ENCODE measurements at places on chromosomes 1 and 21.

DNA sequence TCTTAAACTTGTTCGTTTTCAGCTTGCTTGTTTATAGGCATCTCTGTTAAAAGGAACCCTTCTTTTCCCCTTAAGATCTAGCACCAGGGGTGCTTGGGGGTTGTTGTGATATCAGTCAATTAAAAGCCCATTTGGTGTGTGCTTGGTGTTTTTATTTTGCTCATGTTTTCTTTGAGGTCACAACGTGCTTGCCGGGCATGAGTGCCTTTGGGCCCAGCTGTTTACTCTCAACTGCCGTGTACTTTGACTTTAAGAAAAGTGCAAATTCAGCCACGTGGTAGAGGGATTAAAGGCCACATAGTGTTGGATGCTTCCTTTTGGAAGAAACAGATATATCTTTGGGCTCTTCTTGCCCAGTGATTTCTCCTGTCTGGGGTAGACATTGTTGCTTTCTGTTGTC is 10.5 kb downstream of the ARID1A start:
- no peak for DNase-seq

GRCh38 chr21:27114111-27114510 is 147.2 kb upstream of the ADAMTS5 start:
- no peak for DNase-seq

DNA sequence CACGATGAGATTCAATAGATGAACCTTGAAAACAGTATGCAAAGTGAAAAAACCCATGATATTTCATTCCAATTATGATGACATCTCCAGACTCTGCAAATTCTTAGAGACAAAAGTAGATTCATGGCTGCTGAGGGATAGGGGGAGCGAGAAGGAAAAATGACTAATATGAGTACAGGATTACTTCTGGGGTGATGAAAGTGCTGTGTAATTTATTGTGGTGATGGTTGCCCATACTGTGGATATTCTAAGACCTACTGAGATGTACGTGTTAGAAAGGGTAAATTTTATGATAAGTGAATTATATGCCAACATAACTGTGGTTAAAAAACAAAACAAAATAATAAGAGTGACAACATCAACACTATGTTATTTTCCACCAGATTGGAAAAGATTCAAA is 18.9 kb upstream of the RGS7 start:
- DNase-seq, result no peak

DNA sequence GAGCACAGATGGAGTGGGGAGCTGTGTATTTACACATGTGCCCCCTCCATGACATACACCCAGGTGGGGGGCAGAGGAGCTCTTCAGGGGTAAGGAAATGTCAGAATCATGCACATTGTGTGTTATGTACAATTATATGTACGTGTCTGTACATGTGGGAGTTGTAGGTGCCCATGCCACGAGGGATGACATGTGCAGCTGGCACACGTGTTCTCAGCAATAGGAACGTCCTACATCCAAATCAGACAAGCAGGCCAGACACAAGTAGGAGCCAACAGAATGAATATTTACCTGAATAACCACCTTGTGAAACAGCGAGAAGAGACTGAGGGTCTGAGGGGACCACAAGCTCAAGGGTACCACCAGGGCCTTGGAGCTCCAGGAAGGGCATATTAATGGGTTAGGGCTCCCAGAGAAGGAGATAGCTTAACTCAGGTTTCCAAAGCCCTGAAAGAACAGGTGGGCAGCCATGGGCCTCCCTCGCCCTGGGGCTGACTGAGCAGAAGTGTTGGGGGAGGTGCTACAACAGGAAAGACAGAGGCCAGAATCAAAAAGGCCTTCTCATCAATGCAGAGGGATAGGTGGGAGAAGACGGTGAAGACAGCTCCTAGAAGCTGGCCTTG is 3.2 kb downstream of the COL16A1 start:
- no peak for DNase-seq

DNA sequence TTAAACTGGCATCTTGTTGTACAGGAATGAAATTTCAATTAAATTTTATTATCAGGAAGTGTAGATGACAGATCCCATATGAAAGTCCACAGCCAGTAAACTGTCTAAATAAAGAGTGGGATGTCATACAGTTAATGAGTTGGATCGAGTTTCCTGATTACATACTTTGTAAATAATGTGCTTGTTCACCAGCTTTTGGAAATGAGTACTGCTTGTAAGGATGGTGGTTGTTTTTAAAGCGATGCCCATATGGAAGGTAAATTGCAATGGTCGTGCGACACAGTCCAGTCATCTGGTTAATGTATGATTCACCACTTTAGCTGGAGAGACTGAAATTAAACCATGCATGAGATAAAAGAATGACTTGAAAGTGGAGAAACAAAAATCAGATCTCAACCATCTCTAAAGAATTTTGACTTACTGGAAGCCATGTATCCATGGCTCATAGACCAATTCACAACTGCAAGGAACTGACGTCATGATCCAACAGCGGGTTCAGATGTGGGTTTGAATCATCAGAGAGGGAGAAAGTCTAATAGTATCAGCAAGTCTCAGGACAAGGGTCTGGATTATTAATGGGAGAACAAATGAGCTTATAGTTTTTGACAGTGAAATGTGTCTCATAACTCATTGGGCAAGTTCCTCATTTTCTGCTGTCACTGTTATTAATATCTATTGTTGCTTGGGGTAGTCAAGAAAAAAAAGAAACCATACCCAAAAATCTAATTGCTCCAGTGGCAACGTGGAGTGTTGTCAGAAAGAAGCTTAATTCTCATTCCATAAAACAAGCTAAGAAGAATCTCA is 49.0 kb downstream of the MAP10 start:
- peak; percentile 63 for DNase-seq

DNA sequence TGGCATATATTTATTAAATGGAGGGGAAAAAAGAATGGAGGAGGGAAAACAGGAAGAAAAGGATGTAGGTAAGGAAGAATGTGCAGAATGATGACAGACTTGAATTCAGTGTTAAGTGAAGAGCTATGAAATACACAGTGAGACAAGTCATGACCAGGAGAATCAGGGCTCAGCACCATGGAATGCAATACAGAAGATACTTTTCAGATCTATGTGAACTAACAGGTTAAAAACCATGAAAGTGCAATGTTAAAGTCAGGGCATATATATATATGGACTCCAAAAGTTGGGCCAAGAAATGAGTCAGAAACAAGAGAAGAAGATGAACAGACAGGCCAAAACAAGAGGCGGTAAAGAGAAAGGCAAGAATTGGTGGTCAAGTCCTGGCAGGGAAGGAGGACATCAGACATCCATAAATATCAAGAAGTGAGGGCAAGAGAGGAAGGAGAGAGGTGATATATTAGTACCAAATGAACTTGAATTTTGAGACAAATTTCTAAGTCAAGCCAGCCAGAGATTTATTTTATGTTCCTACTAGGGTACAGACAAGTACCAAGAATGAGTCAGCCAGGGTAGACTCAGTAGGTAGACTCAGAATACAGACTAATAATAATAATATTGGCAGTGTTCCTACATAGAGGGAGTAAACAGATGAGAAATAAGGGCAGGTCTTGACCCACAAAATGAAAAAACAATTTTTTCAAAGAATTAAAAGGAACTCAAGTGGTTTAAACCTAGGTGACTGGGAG is 39.5 kb upstream of the MCOLN3 start:
- no peak for DNase-seq

- no peak for DNase-seq
Measured at GRCh38 chr1:201216395-201217085, 25.9 kb downstream of the IGFN1 start.

DNA sequence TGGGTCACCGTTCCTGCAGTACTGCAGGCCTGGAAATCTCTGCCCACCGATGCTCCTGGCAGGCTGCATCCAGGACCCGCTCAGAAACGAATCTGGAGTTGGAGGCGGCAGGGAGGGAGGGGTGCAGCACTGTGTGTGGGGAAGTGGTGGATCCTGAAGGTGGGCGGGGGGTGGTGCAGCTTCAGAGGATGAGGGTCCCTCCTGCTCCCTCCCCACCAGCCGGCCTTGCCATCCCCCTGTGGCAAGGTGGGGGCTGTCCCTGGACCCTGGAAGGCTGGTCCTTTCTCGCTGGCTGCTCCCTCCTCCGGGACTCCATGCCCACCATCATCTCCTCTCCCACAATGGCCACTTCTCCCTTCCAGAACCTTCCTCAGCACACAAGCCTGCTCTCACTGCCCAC is 60.4 kb downstream of the B3GALT5 start:
- no peak for DNase-seq

GRCh38 chr1:59142311-59143132 is 154.4 kb upstream of the FGGY start:
- no peak for DNase-seq

DNA sequence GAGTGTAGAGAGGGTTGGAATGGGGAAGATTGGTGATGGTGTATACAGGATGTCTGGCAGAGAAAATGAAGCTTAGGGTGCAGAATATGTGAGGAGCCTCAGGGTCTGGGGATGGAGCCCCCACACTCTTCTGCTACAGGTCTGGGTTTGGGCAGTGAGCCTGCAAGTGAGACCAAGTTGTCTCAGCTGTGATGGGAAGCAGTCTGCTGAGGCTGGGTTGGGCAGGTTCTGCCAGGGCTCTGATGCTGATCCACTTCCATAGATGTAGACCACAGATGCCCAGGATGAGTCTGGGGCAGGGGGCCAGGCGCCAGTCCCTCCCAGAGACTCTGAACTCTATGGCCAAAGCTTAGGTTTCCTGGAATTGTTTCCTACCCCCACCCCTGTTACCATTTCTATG is 516.9 kb downstream of the PTPRU start:
- no peak for DNase-seq

GRCh38 chr1:176843352-176844297 is 320.9 kb downstream of the ASTN1 start:
- DNase-seq, result peak; percentile 53

DNA sequence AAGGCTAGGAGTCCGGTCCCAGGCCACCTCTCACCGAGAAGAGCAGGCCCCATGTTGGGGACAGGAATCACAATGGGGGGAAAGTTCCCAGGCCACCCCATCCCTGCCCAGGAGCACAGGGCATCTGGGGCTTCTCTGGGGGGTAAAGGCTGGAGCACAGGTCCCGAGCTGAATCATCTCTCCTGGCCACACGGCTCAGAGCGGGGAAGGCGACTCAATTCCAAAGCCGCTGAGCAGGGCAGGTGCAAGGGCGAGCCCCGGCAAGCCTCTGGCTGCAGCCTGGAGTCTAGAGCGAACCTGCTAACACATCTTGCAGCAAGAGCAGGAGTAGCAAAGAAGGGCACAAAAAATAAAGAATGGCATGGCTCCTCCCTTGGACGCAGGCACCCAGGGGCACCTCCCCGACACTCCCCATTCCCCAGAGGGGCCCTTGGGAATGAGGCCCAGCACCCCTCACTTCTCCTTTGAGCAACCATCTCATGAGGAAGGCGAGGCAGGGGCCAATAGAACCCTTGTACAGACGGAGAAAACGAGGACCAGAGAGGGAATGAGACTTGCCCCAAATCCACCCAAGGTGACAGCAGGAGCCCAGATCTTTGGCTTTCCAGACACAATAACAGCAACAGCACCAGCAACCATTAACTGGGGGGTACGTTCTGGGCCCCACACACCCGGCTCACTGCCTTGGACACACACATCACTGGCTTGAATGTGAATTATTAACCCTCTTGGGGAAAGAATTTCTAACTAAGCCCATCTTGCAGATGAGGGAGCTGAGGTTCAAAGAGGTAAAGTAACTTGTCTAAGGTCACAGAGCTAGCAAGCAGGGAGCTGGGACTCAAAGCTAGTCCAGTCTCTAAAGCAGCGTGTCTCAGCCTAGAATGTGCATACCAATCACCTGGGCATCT is 20.7 kb upstream of the ALDH4A1 start:
- no peak for DNase-seq

DNA sequence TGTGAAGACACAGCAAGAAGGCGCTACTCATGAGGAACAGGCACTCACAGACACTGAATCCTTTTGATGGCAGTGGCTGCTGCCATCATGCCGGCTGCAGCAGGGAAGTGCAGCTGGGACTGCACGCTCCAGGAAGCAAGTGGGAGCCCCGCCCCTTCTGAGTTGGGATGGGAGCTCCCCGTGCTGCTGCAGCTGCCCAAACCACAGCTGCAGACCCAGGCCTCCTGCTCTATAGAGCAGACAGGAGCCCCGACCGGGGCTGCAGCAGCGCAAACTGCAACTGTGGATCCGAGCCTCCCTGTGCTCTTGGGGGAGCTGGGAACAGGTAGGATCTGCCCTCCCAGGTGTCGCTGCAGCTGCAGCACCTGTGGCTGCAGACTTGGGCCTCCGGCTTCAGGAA is 65.2 kb upstream of the MARK1 start:
- no peak for DNase-seq

DNA sequence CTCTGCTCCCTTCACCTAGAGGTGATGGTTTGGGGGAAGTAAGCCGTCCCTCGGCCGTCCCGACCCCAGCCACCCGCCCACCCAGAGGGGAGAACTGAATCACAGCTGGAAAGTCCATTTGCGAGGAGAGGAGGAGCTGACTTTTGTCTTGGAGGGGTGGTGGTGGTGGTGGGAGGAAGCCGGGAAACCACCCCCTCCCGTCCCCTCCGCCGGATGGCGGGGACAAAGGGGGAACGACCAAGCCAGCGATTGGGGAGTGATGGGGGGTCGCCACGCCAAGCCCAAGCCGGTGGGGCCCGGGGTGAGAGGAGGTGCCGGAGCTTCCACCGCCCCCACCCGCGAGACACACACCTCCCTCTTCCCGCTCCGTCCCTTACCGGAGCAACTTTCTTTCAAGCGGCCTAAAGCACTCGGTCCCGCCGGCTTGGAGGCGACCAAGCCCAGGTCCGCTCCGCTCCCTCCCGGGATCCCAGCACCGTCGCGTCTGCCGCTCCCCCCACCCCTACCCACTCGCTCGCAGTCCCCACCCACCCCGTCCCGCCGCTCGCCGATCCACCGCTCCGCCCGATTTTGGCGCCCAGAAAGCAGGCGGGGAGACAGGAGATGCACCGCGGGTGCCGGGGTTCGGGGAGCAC is 540 bp downstream of the ARHGEF2 start:
- DNase-seq, result no peak

DNA sequence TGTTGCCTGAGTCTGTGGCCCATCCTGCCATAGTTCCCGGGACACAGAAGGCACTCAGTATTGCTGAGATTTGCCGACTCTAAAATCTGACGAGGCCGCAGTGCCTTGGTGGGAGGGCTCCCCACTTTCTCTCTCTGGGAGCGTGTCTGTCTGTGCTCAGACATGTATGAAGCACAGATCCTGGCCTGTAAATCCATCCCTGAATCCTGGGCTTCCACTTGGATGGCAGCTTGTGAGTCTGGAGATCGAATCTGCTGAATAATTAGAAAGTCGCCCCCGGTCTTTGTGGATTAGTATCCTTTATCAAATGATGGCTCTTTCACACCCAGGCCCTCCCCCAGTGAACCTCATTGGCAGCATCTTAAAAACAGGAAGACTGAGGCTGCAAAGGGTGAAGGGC is 10.4 kb downstream of the UBASH3A start:
- no peak for DNase-seq

GRCh38 chr1:209349363-209350308 is 233.9 kb upstream of the CAMK1G start:
- DNase-seq, result no peak

DNA sequence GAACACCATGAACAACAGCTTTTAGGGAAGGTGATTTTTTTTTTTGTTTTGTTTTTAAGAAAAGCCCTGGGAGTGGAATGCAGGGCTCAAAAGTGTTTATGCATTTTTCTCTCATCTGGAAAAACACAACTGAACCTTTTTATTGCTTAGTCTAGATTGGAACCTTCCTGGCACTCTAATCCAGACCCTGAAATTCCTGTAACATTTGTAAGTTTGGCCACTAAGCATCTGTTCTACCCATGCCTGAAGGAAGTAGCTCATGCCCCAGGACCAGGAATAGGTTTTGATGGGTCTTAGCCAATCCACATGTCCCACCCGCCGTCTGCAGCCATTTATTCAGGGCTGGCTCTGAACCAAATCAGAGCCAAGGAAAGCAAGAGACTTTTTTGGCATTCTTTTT is 39.7 kb upstream of the SLC2A1 start:
- DNase-seq, result no peak

- no peak for DNase-seq
Measured at GRCh38 chr1:189866606-189867005, 611.1 kb downstream of the BRINP3 start.

Data from fibroblast of gingiva (primary cell).